Naive thymus-derived CD8-positive, alpha-beta T cell (primary cell): ENCODE measurements at places on chromosomes 1 and 21. TPM values are rescaled to one million over a fixed set of nuclear protein-coding genes. Genes with fewer than 3 reads are reported as not detected.

- no peak for DNase-seq
These were observed 93.4 kb upstream of the SOD1 start for GRCh38 chr21:31566064-31566463.

- no peak for DNase-seq
These were observed at the start of gene P3R3URF for GRCh38 chr1:46176211-46176865. TSS of gene P3R3URF (minus strand) at chr1:46176488. CDS start at chr1:46176471, 17 bp downstream.

DNA sequence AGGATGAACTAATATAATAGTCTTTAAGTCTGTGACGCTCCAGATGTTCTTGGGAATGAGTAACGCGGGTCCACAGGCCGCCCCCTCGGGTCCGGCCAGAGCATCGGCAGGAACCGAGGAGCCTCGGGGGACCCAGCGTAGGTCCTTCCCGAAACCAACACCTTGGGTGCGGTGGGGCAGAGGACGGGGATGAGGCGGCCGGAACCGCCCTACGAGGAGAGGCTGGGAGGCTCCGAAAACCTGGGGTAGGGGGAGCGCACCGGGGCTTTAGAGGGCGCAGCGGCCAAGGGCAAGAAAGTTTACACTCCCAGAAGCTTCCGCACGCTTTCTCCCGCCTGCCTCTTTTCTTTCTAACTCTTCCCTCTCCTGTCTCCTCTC is 7.1 kb downstream of the DMRTA2 start:
- no peak for DNase-seq

- peak; percentile 55 for DNase-seq
These were observed 3.6 kb upstream of the ZBTB7B start for GRCh38 chr1:154998818-154999570.

- no peak for DNase-seq
These were observed 71.4 kb upstream of the ARTN start for GRCh38 chr1:43861988-43862735.

FMO4 gene
- total RNA-seq: 4.8 TPM

GNL2 gene
- 36.7 TPM for total RNA-seq

GBP1 gene
- 45.7 TPM for total RNA-seq

LAX1 gene
- total RNA-seq: 28.0 TPM
